ENCODE measurements at places on chromosomes 3 and 15.
A peak's percentile ranks its signal among the peaks of the same experiment; 100 is the strongest.

DNA sequence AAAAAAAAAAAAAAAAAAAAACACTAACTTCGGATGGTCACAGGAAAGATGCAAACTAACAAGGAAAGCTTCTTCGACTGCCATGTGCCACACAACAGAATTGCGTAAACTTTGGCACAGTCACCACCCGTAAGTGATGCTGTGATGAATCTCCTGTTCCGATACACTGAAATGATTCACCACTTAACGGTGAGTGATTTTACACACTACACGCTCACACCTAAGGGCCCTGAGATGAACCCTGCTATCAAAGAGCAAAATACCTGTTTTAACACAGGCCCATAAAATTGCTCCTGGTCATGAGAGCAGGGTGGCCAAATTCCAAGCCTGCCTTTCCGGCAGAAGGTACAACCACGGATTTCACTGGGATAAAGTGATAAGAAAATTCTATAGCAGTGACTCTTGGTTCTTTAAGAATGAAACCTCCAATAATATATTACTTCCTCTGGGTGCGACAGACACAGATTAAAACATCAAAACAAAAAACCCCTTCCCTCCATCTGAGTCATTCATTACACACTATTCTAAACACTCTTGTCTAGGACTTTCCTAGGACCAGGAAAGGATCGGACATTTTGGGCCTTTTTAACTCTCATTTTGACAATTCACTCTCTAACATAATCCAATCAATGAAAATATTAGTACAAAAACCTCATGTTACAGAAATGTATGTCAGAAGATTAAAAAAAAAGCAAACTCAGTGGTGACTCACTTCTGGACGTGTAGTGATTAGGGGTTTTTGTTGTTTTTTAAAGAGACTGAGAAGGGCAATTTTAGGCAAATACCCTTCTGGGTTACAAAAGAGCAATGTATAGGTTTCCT, 28.3 kb downstream of the LRIG1 start:
- DNase-seq, result no peak

DNA sequence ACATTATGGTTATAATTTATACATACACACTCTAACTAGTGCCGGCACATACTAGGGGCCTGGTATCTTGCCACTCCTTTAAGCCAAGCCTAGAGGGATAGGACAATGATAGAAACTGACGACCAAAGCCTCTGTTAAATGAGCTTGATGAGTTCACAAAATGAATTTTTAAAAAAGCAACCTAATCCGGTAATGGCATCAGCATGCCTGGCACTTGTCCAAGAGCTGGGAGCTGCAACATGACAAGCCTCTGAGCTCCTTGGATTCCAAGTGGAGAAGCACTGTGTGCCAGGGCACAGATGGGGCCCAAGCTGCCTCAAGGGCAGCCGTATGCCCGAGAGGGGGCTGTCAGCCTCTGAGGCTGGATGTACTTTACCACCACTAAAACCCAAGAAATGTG, 9.7 kb downstream of the ETV5 start:
- DNase-seq, result no peak

- no peak for DNase-seq
Observed at GRCh38 chr3:169836078-169836941, 23.6 kb upstream of the LRRC34 start.

DNA sequence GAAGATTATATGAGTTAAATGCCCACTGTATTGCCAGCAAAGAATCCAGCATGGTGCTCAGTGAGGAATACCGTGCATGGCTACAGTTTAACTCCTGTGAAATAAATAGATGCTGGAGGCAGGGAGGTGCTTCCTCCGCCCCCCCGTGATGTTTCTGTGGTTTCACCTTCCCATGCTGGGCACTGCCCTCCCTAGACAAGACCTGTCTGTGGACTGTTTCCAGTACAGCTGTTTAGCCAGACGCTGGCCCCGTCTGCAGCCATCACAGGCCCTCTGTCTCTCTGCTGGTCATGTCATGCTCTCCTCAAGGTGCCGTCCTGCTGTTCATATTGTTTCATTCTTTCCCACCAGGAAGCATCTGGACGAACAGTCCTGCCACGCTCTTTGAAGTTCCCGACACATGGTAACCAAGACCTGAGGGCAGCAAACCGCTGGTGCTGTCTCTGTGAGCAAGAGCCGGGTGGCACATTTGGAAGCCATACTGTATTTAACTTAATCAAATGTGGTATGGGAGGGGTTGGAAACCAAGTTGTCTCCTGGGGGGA, 31.4 kb downstream of the GOLGA8S start:
- no peak for DNase-seq

DNA sequence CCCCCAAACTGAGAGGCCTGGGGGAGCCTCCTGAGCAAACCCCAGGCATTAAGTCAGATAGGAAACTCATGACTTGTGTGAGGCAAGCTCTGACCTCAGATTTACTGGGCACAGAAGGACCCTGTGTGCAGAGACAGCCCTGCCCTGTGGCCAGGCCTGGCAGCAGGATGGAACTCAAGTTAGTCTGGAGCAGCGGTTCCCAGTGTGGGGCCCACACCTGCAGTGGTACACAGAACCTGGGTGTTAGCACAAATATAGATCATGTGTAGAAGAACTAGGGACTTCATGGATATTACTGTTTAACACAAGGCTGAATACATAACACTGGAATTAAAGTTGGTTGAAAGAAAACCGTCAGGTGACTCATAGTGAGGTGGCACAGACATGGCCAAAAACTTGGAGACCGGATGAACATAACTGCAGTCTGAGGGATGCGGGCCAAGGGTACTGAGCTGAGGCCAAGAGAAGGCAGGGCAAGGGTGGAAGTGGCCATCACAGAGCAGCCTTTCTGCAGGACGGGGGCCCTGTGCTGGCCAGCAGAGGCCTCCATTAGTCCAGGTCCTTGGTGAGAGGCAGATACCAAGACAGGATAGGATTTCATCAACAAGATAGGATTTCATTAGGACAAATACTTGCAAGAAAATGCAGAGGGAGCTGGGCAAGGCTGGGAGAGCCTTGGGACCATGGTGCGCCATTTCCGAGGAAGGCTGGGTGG, 40.9 kb downstream of the IRAK2 start:
- no peak for DNase-seq

DNA sequence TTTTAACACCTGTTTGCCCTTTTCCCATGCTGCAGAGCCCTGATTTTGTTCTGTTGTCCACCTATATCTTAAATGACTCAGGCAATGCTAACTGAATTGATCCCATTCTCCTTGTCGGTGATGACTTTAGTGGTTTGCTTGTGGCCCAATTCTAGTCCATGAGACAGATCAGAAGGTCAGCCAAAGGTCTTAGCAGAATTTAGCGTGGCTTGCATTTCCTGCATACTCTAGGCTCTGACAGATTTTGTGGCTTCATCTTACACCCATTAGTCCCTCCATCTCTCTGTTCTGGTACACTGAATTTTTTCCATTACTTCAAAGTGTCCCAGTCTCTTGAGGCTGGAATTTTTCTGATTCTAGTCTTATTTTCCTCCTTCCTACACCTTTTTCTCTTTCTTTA, 161.9 kb downstream of the STAC start:
- no peak for DNase-seq

DNA sequence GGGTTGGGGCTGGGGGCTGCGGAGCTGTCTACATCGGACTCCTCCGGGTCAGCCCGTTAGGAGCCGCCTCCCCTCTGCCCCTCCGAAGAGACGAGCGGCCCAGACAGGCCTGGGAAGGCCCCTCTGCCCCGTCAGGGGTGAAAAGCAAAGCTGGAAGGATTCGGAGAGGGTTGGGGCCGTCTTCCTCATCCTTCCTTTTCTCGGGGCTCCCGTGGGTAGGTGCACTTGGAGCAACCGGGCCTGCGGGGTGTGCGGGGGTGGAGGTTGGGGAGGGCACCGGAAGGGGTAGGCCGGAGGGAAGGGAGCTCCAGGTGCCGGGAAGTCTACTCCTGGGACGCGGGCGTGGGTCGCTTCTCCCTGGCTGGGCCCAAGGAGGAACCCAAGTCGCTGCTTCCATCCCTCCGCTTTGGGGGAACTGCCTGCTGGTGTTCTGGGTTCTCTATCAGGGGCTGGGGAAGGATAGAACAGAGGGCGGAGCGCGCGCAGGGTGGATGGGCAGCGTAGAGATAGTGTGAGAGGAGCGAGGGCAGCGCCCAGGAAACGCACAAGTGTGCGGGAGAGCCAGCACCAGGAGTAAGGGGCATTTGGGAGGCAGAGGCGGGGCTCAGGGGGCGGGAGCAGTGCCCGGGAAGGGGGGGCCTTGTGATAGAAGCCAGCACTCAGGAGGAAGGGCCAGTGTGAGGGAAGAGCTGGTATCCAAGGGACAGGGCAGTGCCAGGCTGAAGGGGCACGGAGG, 590 bp downstream of the POLR2H start:
- peak; percentile 79 for DNase-seq

Measured in NB4 (cell line).